ENCODE measurements at places on chromosomes 4 and X.

DNA sequence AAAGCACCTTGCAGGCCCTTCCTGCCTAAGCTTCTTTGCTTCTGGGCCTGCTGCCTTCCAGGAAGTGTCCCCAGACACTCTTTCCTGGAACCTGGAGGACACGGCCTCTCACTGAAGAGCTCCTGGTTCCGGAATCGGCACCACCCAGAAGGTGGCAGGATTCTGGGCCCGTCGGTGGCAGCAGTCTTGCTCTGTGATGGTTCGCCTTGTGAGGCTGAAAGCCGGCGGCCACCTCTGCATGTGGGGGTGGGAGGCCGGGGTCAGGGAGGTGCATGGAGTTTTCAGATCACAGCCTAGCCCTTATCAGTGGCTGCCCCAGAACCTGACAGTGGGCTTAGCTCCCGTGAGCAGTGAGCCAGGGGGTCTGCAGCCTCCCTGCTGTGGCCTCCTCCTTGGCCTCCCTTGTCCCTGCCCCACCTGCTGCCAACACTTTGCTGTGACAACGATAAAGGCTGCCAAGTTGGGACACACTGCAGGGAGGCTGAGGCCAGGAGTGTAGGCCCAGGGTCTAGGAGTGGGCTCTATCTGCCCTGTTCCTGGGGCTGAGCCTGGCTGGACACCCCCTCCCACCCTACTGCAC, 30.8 kb upstream of the GPR78 start:
- DNase-seq: no peak

GRCh38 chrX:16869393-16870094, 618 bp downstream of the RBBP7 start:
- DNase-seq: no peak

GRCh38 chr4:5998333-5998936, 19.8 kb downstream of the C4orf50 start:
- DNase-seq: peak; percentile 44

GRCh38 chr4:20062054-20062453, 189.7 kb upstream of the SLIT2 start:
- DNase-seq: no peak

DNA sequence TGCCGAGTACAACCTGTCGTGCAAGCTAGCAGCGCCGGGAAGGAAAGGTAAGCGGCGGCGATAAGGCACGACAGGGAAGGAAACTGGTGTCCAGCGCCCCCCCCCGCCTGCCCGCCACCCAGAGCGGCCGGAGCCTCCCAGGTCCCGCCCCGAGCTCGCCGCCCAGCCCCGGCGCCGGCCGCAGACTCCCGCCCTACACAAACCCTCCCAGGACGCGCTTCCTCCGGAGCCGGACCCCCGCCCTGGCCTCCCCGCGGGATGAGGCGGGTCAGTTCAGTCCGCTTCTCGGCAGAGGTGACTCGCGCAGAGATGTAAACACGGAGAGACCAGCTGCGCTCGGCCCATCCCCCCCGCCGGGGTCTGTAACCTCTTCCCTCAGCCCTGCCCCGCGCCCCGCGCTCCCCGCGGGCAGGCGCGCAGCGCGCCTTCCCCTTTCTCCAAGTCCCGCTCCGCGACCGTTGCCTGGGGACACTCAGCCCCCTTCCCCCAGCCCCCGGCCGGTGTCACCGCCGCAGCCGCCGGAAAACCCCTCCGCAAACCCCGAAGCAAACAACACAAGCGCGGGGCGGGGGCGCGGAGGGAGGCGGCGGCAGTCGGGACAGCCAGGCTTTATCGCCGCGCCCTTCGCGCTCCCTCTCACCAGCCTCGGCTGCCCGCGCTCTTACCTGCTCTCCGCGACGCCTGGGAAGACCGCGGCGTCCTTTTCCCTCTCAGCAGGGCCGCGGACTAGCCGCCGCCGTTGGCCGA, 543 bp downstream of the ELF2 start:
- DNase-seq: no peak

DNA sequence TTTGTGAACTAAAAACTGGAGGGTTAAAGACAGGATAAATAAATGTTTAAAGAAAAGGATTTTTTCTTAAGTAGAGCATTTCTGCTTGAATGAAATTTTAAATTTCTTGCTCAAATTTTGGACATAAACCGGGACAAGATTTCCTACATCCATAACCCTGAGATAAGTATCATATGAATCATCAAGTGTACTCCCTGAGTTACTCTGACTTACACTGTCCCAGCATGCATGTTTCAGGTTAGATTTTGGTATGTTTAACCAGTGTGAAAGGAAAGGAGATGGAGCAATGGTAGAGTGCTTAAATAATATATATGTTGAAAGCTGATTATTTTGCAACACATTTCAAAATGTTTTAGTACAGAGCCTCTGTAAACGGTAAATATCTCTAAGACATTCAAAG, 175.2 kb downstream of the ADGRL3 start:
- DNase-seq: no peak

GRCh38 chr4:37555322-37555721, 130.9 kb downstream of the RELL1 start:
- DNase-seq: no peak

GRCh38 chr4:98293104-98293887, 32.1 kb downstream of the RAP1GDS1 start:
- no peak for DNase-seq

- no peak for DNase-seq
These were observed 30.9 kb upstream of the TENM3 start for GRCh38 chr4:182212211-182212761.

- DNase-seq: no peak
These were observed 133.7 kb downstream of the DCLK2 start for GRCh38 chr4:150211799-150212445.

DNA sequence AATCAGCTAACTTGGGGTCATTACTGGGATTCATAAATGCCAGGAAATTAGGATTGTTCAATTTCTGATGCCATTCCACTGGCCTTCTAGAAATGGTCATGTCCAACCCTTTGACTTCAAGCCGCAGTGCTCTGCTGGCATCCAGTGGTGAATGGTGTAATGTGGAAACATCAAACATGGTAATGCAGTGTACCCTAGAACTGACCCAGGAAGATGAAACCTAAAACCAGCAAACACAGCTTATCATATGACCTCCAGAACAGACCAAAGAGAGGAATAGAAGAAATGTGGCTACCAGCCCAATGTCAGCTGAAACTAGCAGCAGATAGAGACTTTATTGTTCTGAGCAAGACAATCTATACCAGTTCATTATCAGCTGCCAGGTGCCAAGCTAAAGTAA, 13.8 kb downstream of the CXCL13 start:
- DNase-seq: no peak

DNA sequence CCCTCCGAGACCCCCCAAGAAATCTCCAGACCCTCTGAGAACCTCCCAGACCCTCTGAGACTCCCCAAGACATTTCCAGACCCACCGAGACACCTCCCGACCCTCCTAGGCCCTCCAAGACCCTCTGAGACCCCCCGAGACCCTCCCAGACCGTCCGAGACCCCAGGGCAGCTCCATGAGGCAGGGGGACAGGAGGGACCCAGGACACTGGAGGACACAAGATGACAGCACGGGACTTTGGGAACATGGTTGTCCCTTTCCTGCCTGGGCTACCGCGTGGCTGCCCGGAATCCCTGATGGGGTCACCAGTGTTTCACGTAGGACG, 10.3 kb downstream of the CTBP1 start:
- no peak for DNase-seq

DNA sequence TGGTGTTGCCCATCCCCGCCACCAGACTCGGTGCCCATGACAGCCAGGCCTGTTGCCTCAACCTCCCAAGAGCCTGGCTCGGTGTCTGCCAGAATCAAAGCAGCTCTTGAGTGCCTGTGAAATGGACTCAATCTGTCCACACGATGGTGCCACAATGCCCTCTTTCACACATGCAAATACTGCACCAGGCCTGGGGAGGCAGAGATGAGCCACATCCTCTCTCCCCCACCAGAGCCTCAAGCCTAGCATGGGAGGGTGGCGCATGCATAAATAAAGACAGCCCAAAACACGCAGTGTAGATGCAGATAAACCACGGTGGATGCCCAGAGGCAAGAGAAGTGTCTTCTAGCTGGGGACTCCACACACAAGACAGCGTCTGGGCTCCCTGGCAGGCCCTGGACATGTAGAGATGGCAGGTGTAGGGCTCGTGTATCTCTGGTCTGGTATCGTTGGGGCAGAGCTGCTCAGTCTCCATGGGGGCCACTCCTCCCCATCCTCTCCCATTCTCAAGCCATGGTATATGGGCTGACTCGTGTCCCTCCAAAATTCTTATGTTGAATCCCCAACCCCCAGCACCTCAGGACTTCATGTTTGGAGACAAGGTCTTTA, 65.6 kb downstream of the JAKMIP1 start:
- DNase-seq: no peak

DNA sequence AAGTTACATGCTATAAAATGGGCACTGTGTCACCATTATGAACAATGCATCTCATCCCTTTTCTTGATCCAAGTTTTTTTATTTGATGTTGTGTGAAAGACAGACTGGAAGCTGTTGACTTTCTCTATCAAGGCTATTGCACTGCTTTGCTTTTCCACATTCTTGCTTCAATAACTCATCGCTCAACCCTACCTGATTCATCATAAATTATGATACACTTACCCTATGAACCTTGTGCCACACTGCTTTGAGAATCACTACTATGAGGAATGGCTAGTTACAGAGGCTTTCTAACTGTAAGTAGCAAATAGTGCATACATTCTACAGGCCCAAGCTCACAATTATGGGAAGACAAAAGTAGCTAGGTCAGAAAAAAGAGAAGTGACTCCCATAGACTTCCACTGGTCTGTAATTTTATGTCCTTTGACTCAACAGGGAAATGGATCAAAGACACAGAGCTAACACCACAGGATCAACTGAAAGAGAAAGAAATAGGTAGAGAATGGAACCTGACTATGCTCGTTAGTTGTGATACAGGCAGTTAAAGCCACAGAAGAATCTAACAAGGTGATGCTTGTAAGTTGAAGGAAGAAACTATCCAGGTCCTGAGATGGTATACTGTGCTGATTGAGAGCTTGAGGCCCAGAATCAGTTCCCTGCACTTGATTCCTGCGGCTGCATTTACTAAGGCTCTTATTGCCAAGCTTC, 163.5 kb downstream of the PPP3CA start:
- DNase-seq: no peak

DNA sequence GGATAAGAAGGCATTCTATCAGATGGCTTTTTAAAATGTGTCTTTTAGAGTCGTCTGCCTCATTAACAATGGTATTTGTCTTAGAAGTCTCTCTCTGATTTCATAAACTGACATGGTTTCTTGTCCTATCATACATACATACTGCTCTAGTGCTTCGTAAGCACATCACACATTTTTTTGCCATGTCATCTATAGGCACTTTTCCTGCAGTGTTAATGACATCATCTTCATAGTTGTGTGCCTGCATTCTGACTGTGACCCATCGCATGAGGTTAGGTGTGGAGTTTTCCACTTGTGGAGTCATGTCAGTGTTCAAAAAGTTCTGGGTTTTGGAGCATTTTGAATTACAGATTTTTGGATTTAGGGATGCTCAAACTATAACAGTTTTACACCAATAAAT, 361.6 kb upstream of the SPOCK3 start:
- DNase-seq: no peak

DNA sequence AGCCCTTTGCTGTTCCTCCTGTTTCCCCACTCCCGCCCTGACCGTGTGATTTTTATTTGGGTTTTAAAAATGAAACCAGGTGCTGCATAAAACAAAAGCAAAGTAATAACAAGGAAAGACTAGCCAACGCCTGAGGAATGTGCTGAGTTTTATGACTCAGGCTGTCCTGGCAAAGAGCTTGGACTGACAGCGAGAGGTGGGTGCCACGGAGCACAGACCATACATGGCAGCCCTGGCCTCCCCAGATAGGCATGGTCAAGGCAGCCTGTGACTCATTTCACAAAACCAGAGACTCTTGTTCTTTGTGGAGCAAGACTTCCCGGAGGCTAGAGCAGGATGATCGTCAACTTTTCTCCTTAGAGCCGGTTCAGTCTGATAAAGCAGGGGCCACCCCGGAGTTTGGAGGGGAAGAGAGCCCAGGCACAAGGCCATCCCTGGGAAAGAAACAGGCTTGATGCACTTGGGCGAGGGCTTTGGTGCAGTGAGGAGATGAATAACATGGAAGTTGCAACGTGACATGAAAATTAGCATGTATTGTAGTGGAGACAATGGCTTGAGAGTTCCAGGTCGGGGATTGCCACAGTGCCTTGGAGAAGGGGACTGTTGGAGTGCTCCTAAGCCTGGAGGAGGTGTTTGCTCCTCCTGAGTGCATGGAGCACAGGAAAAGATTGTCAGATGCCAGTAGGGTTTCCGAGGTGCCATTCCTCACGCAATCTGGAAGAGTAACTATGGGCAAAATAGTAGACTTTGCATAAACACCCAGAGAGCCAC, 54.8 kb downstream of the C4orf51 start:
- no peak for DNase-seq

DNA sequence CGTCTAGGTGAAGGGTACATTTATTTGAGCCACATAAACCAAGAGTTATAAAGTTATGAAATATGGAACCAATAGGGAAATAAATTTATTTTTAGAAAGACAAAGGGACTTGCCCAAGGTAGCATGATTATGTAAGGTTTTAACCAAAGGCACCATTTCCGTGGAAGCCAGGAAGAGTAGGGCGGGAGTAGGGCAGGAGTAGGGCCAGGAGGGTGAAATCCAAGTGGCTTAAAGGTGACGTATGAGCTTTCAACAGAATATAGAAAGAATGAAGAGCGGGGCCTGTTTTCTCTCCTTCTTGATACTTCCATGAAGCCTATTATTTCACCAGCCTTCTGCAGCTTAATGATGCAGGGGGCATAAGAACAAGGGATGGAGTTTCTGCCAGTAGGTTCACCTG, 91.7 kb upstream of the PNPLA4 start:
- DNase-seq: no peak

GRCh38 chr4:175916626-175917351, 104.7 kb upstream of the GPM6A start:
- DNase-seq: no peak

- no peak for DNase-seq
These were observed 133.4 kb upstream of the TACR3 start for GRCh38 chr4:103853146-103853545.

DNA sequence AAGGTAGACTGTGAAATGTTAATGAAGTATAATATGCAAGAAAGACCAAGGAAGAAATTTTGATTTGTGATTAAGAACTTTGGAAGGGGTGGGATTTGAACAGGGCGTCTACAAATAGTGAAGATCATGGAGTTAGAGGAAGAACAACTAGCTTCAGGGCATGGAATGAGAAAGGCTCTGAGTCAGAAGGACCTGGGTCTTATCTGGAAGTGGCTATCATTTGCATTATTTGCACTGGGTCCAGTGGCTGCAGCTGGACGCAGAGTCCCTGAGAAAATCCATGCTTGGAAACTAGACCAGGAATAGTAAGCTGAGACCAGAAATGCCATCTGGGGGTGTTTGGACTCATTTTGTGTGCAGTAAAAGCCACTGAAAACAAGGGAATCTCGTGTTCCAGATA, 4.3 kb upstream of the LIMCH1 start:
- DNase-seq: no peak

GRCh38 chr4:48462363-48462762, 20.8 kb upstream of the SLC10A4 start:
- DNase-seq: no peak
